Activated T-cell treated with anti-CD3 and anti-CD28 coated beads, Interleukin-2, amount 50 U/mL, for 48 hours (primary cell): ENCODE measurements at places on chromosomes 7 and 10.

DNA sequence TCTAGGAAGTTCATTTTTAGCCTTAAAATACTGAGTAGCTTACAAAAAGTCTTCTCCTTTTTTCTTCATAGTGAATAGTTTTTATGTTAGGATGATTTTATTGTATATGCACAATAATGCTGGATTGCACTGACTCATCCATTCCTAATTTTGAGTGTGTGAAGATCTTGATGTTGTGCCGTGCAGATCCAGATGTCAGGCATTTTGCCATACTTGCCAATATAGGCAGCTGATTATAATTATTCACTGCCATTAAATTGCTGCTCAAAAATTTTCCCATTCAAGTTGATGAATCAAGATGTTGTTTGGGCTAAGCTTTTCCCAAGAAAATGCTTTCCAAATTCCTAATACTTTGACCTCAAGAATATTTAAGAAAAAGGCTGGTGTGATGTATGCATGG is 218.3 kb downstream of the AHR start:
- no peak for DNase-seq

DNA sequence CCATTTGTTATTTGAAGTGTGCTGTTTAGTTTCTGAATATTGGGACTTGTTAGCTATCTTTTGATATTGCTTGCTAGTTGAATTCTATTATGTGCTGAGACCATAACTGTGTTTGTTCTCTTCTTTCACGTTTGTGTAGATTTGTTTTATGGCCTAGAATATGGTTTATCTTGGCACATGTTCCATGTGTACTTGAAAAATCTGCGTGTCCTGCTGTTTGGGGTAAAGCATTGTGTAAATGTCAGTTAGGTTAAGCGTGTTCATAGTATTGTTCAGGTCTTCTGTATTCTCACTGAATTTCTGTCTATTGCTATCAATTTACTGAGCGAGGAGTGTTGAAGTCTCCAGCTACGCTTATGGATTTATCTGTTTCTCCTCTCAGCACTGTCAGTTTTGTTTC is 19.4 kb downstream of the MMP21 start:
- DNase-seq = no peak

DNA sequence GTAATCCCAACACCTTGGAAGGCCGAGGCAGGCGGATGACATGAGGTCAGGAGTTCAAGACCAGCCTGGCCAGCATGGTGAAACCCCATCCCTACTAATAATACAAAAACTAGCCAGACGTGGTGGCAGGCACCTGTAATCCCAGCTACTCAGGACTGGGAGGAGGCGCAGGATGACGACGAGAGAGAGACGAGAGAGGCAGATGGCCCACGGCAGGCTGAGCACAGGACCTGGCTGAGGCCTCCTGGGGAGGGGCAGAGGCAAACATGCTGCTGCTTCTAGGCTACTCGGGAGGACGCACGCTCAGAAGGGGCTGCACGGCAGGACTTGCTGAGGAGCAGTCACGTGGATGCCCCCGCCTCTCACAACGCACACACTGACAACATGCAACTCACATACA is 22.4 kb downstream of the DIP2C start:
- DNase-seq = no peak

GRCh38 chr7:124934841-124935240 is 5.2 kb upstream of the POT1 start:
- no peak for DNase-seq

- no peak for DNase-seq
Measured at GRCh38 chr10:102384053-102384452, 11.5 kb upstream of the NFKB2 start.

GRCh38 chr7:40859965-40860543 is 725.2 kb downstream of the SUGCT start:
- DNase-seq = no peak

- peak; percentile 50 for DNase-seq
Measured at GRCh38 chr10:112461029-112461887, 14.2 kb downstream of the VTI1A start.
